Dermis blood vessel endothelial cell (primary cell): ENCODE measurements at places on chromosomes 3 and 15.

GRCh38 chr3:54177816-54178215 lies 55.5 kb downstream of the CACNA2D3 start:
- DNase-seq: no peak

GRCh38 chr15:41464889-41465580 lies 28.6 kb upstream of the ITPKA start:
- DNase-seq: no peak

- peak; percentile 48 for DNase-seq
Observed at GRCh38 chr3:71112576-71112975, 471.0 kb downstream of the FOXP1 start.

- no peak for DNase-seq
Observed at GRCh38 chr3:195591852-195592251, 8.1 kb upstream of the APOD start.

GRCh38 chr15:46660096-46660842 lies 1025.4 kb downstream of the SQOR start:
- no peak for DNase-seq

GRCh38 chr3:58039601-58040000 lies 31.4 kb downstream of the FLNB start:
- DNase-seq: no peak

DNA sequence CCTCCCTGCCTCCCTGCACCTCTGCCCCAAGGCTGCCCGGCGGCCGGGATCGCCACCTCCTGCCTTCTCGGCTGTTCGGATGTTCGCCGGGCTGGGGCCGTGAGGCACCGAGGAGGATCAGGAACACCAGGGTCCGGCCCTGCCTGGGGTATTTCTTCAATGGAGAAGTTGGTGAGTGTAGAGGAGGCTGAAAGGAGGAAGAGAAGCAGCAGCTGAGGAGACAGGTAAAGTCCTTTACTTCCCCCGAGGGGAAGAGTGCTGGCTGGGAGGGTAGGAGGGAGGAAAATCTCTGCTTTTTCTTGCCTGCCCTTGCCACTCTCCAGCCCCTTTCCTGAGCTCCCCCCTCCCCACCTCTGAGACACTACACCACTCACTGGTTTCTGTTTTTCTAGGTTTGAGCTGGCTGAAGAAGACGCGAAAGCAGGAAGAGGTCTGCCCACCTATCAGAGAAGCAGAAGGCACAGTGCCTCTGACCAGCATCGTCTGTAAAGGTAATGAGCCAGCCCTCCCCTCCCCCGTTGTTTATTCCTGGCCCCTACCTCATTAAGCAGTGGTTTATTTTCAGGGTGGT lies 519 bp downstream of the ASB7 start:
- DNase-seq: peak; percentile 51

DNA sequence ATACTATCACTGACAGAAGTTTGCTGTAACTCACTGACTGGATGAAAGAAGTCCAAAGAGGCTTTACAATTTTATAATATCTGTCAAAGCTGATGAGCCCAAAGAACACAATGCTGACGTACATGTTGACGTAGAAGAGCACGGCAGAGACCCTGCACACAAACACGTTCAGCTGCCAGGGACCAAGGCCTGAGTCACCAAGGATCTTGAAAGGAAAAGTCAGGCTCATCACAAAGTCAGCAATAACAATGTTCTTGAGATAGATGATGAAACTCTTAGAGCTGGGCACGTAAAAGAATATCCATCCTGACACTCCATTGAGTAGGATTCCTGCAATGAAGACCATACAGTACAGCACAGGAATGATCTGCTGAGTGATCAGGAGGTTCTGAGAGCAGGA lies 10.9 kb upstream of the GPR171 start:
- DNase-seq: no peak

DNA sequence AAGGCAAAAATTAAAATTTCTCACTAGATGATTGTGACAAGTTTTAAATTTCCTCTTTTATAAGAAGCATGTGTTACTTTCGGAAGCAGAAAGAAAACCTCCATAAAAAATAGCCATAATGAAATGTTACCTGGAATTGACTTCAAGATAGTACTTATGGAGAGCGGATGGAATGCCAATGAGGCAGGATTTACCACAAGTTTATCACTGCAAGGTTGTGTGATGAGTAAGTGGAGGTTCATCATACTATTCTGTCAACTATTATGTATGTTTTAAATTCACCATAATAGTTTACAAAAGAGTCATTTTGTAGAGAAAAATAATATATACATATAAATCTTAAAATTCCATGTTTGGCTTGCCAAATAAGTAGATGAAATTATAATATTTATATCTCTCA lies 230.3 kb downstream of the SCAPER start:
- no peak for DNase-seq

GRCh38 chr15:27017168-27017809 lies 46.3 kb downstream of the GABRG3 start:
- peak; percentile 48 for DNase-seq

DNA sequence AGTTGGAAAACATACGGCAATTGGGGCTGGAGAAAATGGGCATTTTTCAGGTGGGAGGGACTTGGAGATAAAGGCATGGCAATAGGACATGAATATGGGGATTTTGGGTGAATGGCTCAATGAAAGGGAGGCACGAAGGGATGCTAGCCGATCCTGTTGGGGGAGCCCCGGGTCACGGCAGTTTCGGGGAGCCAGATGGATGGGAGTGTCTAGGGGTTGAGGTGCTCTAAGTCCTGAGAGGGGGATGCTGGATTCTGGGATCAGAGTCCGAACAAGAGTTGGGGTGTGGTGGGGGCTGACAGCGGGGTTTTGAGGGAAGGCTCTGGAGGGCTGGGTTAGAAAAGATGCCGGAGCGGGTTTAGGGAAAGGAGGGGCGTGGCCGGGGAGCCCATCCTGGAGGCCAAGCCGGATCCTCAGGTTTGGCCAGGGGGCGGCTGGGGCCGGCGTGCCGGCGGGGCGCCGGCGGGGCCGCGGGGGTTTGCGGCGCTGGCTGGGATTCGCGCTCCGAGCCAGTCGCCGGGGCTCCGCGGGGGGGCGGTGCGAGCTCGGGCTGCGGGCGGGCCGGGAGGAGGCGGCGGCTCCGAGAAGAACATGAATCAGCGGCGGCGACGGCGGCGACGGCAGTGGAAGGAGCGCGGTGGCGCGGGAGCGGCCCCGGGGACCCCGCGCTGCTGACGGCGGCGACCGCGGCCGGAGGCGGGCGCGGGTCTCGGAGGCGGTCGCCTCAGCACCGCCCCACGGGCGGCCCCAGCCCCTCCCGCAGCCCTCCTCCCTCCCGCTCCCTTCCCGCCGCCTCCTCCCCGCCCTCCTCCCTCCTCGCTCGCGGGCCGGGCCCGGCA lies at the start of gene TYRO3:
Gene TYRO3 (plus strand): TSS at position 813 of the 839 bp plus-strand sequence. CDS start 46 bp downstream, outside the sequence.
- DNase-seq: peak; percentile 58
